Stimulated activated naive CD4-positive, alpha-beta T cell (primary cell): ENCODE measurements at places on chromosomes 4 and X.

DNA sequence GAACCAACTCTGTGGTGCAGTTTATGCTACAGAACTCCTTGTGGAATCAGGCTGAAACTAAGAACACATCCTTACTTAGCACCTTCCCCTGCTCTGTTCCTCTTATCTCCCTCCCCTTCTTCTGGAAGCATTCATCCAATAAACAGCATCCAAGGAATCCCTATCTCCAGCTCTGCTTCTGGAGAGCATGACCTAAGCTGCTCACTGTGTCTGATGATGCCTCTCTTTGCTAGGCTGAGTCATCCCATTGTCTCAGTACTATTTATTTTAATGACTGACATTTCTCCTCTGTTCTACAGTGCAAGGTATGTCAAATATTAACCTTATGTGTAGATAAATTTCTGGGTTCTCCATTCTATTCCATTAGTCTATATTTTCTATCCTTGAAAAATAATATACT is 71.2 kb downstream of the BEND2 start:
- no peak for DNase-seq

GRCh38 chrX:55007656-55008055 is 7.5 kb downstream of the APEX2 start:
- DNase-seq: no peak

DNA sequence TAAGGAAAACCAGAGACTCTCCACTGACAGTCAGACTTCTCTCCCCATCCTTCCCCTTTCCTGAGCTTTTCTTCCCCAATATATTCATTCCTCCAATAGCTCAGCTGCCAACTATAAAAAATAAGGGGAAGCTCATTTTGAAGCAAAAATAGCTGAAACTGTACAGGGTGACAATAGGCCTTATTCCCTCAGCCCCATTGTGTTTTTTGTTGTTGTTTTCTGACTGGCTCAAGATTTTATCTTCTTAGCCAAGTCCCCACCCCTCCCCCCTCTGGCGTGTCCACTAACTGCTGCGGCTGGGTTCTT is 26.2 kb downstream of the PRPS1 start:
- no peak for DNase-seq

- peak; percentile 2 for DNase-seq
Measured at GRCh38 chrX:137313627-137314026, 252.3 kb upstream of the ZIC3 start.

DNA sequence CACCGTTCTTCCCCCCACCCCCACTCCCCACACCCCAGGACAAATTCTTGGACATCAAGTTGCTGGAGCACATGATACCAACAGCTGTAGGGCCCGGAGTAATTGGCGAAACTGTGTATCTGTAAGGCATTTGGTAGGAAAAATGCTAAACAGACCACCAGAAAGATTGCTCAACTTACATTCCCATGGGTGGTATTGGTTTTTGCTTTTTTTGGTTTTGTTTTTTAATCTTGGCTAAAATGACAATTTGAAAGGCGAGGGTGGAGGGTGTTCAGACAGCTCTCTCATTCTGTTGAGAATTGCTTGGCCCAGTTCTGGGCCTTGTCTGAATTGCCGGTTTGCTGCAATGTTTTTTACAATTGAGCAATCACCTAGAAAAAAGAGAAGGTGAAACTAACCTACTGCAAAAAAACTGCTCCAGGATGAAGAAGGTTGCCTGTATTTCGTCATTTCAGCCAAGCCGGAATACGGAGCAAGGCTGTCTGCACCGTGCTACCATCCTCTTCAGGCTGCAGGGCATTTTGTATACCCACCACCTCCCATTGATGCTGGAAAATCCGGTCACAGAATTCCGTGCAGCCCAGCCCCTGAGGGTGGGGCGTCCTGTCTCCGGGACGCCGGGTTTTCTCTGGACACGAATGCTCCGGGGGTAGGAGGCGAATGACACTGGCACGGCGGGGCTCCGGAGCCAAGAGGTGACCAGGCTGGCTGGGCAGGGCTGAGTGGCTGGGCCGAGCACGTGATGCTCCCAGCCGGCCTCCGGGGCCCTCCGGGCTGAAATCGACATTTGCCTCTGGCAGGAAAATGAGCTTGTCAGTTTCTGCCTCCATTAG is at the start of gene CLCN4:
Gene CLCN4 (plus strand): TSS at position 777 of the 833 bp plus-strand sequence. CDS start 28,058 bp downstream, outside the sequence.
- DNase-seq: no peak

DNA sequence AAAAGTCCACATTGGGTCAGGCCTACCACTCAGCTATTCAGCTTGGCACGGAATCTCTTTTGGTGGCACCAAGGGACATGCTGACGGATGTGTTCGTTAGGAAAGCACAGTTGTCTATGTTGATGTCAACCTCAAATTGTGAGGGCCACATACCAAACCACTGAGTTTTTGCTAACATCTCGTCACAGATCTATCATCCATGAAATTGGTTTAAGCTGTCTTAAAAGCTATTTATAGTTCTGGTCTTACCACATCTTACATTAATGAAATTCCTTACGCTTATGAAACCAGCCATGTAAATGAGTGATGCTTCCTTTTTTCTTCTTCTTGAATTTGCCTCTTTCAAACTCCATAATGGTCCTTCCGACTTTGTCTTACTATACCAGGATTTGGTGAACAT is 101.5 kb downstream of the MGST2 start:
- DNase-seq: no peak

GRCh38 chr4:7147661-7148310 is 44.6 kb upstream of the SORCS2 start:
- no peak for DNase-seq

DNA sequence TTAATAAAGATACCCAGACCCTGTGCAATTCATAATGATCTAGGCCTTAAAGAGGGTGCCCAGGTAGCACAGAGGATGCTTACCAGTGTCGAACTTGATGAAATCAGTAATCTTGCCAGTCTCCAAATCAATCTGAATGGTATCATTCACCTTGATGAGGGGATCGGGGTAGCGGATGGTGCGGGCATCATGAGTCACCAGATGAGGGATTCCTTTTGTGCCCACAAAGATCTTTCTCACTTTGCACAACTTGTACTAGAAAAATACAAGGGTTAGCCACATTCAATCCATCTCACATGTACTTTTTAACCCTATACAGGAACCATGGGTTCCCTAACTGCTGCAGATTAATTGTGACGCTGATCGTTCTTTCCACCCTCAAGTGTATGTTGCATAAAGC is 3.3 kb downstream of the RPS4X start:
- DNase-seq: no peak

GRCh38 chrX:100265179-100265578 is 144.9 kb downstream of the PCDH19 start:
- DNase-seq: no peak

DNA sequence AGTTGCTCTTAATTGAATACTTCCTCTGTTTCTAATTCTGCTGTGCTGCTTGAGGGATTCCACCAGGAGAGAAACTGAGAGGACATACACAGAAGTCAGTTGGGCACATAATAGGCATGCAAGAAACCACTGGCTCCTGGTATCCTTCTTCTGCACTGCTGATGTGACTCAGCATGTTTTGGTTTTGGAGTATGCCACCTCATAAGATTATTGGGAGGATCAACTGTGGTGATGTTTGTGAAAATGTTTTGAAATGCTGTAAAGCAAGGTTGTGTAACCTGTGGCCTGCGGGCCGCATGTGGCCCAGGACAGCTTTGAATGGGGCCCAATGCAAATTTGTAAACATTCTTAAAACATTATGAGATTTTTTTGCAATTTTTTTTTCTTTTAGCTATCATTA is 119.6 kb downstream of the GATB start:
- DNase-seq: no peak

GRCh38 chrX:153582896-153583295 is 16.0 kb downstream of the CCNQ start:
- peak; percentile 50 for DNase-seq

GRCh38 chr4:3784454-3785291 is 18.5 kb downstream of the ADRA2C start:
- DNase-seq: no peak

DNA sequence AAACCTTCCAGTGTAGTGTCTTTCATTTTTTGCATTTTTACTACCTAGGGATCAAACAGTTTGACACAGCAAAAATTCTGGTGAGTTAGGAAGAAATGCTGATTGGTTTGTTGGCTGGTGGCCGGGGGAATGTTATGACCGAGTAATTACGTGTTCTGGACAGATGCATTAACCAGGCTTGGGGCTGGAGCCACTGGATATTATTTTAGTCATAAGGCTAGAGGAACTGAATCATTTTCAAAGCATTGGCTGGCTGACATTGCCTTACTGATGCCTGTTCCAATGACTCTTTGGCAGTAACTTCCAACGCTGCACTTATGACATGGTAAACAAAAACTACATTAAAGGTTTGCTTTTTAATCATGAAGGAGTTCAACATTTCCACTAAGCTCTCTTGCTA is 84.6 kb downstream of the FBXO8 start:
- DNase-seq: no peak

DNA sequence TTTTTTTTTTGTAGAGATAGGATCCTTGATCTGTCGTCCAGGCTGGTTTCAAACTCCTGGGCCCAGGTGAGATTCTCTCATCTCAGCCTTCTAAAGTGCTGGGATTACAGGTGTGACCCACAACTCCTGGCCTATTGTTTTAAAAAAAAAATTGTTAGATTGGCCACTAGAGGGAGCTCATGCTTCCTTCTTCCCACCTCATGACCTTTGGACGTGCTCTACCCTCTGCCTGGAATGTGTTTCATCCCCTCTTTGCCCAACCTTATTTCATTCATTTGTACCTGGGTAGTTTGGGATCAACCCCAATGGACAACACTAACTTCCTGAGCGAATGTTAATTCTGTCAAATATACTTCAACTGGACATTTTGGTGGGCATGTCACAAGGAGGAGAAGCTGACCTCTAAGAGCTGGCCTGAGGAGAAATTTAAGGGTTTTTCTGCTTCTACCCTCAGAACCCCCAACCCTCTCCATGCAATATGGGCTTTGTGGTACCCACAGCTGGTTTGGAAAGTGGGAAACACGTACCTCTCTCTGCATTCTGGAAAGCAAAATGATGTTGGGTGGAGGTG is 6.4 kb downstream of the PPEF2 start:
- no peak for DNase-seq

DNA sequence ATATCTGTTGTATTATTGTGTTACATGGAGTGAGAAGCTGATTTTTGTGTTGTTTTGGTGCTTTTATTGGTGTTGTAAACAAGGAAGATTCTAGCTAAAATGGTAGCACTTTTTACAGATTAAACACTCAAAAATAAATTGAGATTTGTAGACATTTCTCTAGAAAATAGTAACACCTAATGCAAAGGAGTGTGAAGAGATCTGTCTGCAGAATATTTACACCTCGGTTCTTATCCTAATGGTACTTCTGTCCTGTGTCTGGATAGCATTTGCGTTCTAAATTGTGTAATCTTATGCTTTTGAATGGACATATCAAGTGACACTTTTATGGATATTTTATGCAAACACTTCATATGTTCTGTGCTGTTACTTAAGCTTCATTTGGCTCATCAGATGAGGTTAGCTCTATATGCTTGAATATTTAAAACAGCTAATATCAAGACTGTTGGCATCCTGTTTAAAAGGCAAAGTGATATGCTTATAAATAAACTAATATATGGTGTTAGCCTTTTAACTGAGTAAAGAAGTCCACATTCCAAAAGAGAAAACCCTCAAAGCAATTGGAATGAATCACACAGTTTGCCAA is 6.0 kb downstream of the PCDH7 start:
- DNase-seq: no peak

GRCh38 chr4:15891312-15891711 is 47.2 kb downstream of the FGFBP1 start:
- no peak for DNase-seq

DNA sequence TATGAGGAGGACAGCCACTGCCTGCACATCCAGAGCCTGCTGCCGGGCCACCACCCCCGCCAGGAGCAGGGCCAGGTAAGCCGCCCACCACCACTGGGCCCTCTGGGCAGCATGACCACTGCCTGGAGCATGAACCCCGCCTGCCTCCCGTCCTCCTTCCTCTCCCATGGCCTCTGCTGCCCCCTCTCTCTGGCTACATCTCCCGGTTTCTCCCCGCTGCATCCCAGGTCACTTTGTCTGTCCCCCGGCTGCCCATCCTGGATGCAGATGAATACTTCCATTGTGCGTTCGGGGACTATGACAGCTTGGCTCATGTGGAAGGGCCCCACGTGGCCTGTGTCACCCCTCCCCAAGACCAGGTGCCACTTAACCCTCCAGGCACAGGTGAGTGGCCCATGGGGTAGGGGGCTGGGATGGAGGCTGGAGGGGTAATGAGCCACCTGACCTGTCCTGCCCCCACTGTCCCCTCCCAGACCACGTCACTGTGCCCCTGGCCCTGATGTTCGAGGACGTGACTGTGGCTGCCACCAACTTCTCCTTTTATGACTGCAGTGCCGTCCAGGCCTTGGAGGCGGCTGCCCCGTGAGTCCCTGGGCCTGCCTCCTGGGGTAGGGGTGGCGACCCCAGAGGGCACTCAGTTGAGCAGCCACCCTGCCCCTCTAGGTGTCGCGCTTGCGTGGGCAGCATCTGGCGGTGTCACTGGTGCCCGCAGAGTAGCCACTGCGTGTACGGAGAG is 6.0 kb downstream of the PLXNB3 start:
- no peak for DNase-seq

DNA sequence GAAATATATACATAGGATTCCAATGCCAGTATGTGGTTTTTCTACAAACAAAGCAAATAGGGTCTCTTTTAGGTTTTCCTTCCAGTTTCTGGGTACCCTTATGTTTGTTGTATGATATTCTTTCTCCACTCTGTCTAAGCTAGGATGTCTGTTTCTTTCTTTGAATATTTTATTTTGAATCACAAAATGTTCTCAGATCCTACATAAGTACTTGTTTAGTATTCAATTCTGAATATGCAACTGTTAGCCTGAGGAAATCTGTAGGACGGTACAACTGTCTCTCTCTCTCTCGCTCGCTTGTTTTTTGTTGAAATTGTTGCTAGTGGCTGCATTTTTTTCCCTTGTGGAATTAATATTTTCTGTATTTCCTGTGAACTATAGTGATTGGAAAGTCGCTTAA is 163.2 kb downstream of the CCSER1 start:
- no peak for DNase-seq

GRCh38 chr4:13887010-13887409 is 259.5 kb upstream of the BOD1L1 start:
- DNase-seq: no peak

DNA sequence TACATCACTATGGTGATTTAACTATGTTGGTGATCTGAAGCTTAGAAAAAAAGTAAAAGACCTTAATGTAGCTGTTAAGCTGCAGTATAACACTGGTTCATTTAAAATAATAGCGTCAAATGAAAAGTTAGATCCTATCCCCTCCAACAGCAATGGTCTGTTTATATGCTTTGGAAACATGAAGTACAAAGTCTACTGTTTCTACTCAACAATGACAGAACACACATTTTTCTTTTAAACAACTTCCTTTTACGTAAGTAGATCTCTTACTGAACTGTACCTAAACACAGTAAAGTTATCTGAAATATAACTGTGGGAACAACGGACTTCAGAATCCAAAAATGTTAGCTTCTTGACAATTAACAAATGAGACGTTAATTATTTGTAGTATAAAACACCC is 35.3 kb downstream of the BOD1L1 start:
- DNase-seq: no peak

GRCh38 chrX:12921886-12922598 is 15.6 kb downstream of the TLR8 start:
- no peak for DNase-seq

DNA sequence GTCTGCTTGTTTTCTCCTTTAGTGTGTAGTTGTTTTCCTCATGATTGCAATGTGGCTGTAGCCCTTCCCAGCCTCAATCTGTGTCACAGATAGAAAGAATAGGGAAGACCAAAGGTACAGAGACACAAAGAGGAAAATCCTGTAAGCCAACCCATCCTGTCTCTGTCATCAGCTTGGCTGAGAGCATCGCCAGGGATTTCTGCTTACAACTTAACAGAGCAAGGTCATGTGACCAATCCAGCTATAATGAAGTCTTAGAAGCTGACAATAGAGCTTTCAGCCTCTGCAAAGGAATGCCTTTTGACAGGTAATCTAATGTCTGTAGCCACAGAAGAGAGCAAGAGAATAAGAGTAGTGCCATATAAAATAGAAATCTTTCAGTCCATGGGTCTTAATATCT is 1598.0 kb upstream of the AGA start:
- no peak for DNase-seq
